GDM1 (cell line): ENCODE measurements at places on chromosomes 6 and 20.

- no peak for DNase-seq
Observed at GRCh38 chr20:58102261-58102660, 126.2 kb downstream of the ANKRD60 start.

GRCh38 chr20:52569201-52569600 is 377.6 kb upstream of the ZFP64 start:
- DNase-seq, result no peak

DNA sequence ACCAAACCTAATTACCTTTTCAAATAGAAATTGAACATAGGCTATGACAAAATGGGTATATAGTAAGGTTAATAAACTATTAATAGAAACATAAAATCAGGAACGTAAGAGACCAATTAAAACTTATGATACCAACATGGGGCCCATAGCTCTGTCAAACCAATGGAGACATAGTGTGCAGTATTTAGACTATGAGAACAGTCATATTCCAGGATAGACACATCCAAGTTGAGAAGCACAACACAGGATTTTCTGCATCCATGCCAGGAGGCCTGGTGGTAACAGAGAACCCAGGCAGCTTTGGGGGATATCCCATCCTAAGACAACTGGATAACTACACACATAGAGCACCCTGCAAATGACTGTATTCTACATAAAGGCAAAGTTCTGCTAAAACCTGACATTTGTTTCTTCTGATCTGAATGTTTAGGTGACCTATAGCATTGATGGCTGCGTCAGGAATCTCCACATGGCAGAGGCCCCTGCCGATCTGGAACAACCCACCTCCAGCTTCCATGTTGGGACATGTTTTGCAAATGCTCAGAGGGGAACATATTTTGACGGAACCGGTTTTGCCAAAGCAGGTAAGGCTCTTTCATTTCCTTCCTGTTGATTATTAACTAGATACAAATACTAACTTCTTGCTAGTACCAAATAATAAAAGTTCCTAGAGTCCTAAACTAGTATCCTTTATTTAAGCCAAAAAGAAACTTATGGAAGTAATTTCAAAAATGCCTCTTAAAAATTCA is 202.7 kb downstream of the ARHGAP18 start:
- no peak for DNase-seq

- DNase-seq, result no peak
Observed at GRCh38 chr6:135094403-135094821, 39.8 kb upstream of the HBS1L start.

- no peak for DNase-seq
Observed at GRCh38 chr6:151452750-151453427, 963 bp upstream of the RMND1 start.
